ENCODE measurements at places on chromosomes 13 and 19.

- DNase-seq = no peak
Measured at GRCh38 chr13:43472980-43473379, 313.8 kb downstream of the ENOX1 start.

DNA sequence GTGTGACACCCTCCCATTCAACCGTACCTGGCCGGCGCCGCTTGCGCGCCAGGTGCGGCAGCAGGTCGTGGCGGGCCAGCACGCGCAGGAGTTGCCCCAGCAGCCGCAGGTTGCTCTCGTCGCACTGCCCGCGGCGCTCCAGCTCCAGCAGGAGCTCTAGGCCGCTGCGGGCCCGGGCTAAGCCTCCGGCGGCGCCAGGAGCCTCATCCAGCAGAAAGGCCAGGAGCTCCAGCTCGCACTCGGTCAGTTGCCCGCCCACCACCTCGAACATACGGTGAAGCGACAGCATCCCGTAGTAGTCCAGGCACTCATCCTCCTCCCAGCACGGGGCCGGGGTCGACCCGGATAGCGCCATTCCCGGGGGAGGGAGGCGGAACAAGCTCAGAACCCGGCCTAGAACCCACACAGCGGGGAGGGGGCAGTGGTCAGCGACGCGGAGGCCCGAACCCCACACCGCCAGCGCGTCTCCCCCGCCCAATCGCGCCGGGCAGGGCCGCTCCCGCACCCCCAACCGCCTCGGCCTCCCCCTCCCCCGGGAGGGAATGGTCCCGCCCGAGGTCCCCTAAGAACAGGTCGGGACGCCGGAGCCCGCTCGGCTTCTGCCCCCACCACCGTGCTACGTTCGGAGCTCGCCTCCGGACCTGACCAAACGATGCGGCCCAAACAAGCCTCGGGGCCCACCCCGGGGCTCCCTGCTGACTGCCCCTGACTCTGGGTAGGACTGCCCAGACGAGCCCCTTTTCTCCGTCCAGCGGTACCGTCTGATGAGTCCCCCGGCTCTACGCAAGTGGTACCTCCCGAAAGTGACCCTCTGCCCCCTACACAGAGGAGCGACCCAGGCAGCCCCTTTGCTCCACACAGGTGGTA is 591 bp downstream of the DEDD2 start:
- peak; percentile 64 for DNase-seq

GRCh38 chr13:75393839-75394520 is 88.0 kb downstream of the TBC1D4 start:
- DNase-seq = no peak

DNA sequence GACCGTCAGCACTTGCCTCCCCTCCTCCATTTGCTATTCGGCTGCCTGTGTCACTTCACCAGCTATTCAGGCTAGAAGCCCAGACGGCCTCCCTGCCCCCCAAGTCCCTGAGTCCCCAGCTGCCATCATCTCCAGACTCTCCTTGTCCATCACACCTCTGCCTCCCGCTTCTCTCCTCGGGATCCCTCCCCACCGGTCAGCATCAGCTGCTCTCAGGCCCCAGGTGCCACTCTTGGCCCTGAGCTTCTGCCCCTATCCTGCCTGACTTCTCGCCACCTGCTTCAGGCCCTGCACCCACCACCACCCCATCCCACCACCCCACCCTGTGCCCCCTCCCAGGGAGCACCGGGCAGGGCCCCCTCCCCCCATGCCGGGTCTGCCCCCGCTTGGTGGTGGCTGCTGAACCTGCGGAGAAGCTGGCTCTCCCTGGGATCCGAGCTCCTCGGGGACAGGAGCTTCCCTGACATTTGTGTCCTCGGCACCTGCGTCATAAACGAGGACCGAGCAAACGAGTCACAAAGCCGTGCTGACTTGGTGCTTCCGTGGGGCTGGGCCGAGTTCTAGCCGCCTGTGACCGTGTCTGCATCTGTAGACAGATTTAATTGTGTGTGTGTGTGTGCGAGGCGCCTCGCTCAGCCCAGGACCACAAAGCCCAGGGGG is 70.3 kb upstream of the MCF2L start:
- peak; percentile 52 for DNase-seq

DNA sequence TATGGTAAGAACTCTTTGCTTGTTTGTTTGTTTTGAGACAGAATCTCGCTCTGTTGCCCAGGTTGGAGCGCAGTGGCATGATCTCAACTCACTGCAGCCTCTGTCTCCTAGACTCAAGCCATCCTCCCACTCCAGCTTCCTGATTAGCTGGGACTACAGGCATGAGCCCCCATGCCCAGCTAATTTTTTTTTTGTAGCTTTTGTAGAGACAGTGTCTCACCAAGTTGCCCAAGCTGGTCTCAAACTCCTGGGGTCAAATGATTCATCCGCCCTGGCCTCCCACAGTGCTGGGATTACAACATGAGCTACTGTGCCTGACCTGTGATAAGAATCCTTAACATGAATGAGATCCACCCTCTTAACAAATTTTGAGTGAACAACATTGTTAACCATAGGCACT is 183.9 kb upstream of the TSHZ3 start:
- DNase-seq = no peak

GRCh38 chr19:35608251-35608650 is 4.3 kb upstream of the HAUS5 start:
- no peak for DNase-seq

DNA sequence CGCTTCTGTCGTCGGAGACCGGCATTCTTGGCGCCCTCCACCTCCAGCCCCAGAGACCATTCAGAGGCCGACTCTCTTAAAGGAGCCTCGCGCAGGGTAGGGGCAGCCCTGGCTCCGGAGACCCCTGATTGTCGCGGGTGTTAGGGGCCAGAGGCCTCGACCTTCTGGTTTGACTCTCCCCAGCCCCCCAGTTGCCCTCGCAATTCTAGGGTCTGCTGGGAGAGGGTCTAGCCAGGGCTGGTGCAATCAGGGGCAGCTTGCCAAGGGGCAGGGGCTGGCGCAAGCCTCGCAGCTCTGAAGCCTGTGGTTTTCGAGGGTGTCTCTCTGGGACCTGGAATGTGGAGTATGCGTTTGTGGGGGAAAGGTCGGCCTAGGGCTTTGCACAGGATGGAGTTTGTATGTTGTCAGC is 1.6 kb upstream of the SLC7A10 start:
- no peak for DNase-seq

DNA sequence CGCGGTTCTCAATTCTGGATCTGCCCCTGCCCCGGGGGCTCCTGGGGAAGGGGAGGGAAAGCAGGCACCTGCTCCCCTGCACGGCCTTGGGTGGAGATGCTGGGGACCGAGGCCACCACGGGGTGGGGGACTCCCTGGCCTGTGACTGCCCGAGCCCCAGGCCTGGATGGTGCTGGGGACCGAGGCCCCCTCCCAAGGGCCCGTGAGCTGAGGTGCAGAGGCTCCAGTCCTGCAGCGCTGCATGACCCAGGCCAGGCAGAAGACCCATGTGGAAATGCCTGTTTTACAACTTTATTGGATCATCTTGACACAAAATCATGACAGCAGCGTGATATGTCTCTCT is 4.0 kb downstream of the IZUMO4 start:
- no peak for DNase-seq

DNA sequence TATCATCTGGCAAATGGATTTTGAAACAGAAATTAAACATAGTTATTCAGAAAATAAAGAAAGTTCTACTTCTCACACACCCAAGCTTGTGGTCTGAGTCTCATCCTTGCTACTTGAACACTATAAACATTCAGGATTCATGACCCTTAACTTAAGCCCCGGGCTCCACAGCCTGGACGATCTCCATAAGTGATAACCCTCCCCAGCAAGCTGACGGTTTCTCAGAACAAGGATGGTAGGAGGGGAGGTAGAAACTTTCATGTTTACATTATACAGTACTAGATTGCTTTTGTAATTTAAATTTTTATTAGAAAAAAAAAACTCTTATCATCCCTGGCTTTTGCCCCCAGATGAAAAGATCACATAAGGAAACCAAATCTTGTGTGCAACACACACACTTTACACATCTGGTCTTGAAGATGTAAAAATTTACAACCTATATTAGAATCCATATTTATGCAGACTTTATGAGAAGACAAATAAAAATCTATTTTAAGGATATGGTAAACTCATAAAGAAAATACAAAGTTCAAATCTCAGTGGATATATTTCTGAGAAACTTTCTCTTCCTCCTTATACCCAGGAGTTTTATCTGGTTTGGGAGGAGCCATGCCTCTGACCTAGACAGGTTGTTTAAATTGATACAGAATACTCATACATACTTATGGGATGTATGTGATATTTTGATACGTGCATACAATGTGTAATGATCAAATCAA is 20.0 kb upstream of the ATP12A start:
- DNase-seq = no peak

DNA sequence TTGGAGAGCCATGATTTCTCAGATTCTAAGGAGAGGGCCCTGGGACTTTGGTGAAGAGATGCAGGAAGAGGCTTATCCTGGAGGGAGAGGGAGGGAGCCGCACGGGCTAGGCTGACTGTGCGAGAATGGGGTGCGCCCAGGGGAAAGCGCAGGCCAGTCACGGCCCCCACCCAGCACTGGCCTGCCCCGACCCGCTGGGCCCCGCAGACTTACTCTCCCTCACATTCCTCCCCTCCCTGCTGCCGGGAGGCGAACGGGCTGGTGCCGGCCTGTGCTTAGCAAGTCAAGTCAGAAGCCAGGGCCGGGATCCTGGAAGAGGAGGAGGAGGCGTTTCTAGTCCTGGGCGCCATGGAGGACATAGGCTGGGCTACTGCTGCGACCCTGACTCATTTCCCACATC is 120.0 kb downstream of the CRYL1 start:
- no peak for DNase-seq

DNA sequence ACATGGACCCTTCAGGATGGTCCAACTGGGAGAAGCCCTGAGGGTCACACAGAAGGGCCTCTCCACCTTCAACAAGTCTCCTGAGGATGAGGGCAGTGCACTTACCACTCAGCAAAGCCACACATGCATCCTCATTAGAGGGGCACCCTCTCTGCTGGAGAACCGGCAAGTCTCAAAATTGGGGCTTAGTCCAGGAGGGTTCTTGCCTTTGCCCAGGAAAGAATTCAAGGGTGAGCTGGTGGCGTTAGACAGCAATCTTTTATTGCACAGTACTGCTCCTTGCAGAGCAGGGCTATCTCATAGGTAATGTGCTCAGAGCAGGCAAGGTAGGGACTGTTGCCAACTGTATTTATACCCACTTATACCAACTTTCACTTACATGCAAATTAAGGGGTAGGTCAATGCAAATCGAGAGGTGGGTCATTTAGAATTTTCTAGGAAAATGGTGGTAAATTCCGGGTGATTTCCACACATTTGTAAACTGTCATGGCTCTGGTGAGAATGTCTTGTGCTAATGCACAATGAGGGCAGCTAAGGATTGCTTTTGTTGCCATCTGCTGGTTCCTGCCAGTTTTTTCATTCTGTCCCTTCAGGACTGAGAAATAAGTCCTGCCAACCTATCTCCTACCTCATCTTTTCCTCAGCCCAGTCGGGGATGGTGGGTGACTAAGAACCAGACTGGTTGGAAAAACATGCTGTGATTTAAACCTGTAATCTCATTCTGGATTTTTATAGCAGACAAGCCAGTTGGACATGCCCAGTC is 27.8 kb upstream of the IGSF23 start:
- no peak for DNase-seq

DNA sequence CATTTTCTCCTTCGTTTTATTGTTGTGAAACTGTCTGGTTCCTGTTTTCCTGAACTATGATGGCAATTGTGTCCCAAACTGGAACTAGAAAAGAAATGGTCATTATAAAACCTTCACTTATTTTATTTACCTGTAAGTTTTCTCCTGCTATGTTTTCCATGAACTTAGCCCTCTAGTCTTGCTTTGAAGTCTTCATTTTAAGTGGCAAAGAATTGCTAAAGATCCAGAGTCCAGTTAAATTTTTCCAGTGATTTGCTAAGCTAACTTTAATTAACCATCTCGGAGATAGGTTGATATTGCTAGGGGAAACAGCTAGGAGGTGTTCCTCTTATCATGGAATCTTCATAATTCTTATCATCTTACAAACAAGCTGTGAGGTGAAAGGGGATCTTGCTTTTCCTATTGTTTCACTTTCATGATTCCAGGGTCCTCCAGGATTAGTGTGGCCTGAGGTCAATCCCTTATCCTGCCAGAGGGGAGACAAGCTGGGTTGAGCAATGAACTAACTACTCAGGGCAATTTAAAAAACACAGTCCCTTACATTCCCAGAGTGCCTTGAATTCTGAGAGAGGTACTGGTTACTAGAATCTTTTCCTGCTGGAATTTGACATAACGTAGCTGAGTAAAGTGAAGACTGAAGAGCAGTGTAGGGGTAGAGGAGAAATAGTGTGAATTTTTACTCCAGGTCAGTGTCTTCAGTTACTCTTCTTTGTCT is 112.5 kb downstream of the ESD start:
- DNase-seq = no peak

GRCh38 chr19:3983936-3984583 is 1.2 kb downstream of the EEF2 start:
- no peak for DNase-seq

DNA sequence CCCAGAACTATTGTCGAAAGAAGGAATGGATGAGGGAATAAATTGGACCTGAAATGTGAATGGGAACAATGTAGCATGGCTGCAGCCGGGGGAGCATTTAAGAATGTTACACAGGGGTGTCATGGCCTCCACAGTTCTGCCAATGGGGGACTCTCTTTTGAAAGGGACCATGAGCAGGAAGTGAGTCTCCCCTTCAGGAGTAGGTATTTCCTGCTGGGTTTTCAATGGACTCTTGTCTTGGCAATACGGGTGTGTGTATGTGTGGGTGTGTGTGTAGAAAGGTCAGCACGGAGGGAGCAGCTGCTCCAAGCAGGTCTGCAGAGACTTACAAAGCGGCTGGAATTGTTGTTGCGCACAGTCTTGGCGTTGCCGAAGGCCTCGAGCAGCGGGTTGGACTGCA is 24.4 kb downstream of the MYO1F start:
- no peak for DNase-seq

DNA sequence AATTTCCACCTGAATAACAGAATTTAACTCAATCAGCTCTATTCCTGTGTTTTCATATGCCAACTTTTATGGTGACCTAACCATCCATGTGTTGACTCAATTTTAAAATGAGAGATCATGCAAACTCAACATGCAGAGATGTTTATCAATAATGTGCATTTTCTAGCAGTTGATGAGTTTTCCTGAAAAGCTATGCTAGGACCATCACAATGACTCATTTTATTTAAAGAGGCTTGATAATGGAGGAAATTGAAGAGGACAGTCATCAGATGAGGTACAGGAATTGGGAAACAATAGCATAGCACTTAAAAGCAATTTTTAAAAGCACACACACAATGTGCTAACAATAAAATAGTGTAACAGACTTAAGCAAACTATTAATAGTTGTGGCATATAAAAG is 127.1 kb downstream of the VWA8 start:
- no peak for DNase-seq

DNA sequence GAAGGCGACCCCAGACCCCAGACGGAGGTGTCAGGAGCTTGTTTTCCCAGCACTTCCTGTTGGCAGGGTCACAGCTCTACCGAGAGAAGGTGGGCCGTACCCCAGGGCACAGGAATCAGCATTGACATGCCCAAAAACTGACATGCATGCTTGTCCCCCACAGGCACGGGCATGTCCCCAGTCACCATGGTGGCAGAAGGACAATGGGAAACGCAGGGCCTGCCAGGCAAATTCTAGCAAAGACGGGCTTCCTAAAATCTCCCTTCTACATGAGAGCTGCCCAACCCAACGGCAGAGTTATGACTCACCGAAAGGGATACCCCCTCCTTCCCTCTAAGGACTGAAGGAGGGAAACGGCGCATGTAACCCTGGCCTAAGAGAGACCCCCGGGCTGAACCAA is 18.5 kb downstream of the TSHZ3 start:
- no peak for DNase-seq

- no peak for DNase-seq
Measured at GRCh38 chr13:32881777-32882145, 134.5 kb upstream of the KL start.
